ENCODE measurements at places on chromosomes 4 and X.

- DNase-seq = no peak
Observed at GRCh38 chrX:49610718-49611310, 12.0 kb downstream of the GAGE1 start.

GRCh38 chr4:122539861-122540465 lies 80.9 kb downstream of the IL21 start:
- DNase-seq = peak; percentile 51

DNA sequence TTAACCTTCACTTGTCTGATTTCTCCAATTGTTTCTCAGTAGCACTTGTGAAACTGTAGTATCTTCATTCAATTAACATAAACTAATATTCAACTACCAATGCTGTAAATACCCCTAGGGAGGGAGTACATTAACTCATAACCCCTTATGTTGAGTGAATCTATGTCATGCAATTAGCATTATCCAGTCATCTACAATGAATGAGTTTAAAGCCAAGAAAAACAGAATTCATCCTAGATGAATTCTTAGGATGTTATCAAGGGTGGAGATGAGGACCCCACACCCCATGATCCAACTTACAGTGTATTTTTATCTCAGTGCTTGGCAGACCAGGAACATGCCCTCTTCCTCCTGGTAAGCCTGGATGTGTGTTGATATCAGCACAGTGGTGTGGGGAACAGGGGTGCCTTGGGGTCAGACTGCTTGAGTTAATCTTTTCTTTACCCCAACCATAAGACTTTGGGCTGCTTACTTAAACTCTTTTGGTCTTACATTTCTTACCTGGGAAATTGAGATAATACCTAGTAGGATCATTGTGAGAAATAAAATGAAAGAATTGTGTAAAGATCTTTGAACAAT lies 62.1 kb upstream of the SCOC start:
- DNase-seq = no peak

GRCh38 chrX:119775517-119776238 lies 15.8 kb downstream of the RPL39 start:
- no peak for DNase-seq

- no peak for DNase-seq
Observed at GRCh38 chr4:174474457-174475075, 47.7 kb downstream of the HPGD start.

DNA sequence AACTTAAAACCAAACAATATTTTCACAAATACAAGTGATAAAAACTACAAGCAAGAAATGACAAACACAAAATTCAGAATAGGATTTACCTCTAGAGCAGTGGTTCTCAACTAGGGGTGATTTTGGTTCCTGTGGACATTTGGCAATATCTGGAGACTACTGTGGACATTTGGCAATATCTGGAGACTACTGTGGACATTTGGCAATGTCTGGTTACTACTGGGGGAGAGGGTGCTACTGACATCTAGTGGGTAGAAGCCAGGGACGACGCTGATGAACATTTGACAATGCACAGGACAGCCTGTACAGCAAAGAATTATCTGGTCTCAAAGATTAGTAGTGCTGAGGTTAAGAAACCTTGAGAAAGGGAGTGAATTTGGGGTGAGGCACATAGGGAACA lies 169.8 kb downstream of the CLCN4 start:
- no peak for DNase-seq

DNA sequence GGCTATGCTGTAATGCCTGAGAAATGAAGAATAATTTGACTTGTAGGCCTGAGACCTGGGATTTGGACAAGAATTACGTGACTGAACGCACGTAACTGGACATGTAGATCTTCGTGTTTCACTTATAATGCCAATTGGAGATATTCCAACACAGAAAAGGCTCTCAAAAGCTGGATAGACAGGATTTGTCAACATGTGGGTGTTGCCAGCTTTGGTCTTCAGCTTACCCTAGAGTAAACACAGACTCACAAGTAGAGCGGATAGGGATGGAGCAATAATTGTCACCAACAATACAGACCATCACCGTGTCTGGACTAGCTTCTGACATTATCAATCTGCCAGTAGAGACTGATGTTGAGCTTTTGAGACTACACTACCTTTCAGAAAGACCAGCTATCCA lies 1511.0 kb upstream of the ADGRL3 start:
- DNase-seq = no peak

Data from GM06990 (cell line).